Trophoblast cell (in vitro differentiated cells and primary cell): ENCODE measurements at places on chromosomes 5 and 9.
A peak's percentile ranks its signal among the peaks of the same experiment; 100 is the strongest.

GRCh38 chr5:125338440-125339174 is 592.2 kb upstream of the ZNF608 start:
- DNase-seq = no peak

- DNase-seq = no peak
Observed at GRCh38 chr5:135988546-135988945, 33.8 kb upstream of the LECT2 start.

- no peak for DNase-seq
Observed at GRCh38 chr5:92459654-92460053, 1076.5 kb upstream of the ARRDC3 start.

- DNase-seq = no peak
Observed at GRCh38 chr5:126043688-126044087, 379.5 kb upstream of the GRAMD2B start.

GRCh38 chr5:36724467-36725332 is 118.3 kb downstream of the SLC1A3 start:
- peak; percentile 15 for DNase-seq

DNA sequence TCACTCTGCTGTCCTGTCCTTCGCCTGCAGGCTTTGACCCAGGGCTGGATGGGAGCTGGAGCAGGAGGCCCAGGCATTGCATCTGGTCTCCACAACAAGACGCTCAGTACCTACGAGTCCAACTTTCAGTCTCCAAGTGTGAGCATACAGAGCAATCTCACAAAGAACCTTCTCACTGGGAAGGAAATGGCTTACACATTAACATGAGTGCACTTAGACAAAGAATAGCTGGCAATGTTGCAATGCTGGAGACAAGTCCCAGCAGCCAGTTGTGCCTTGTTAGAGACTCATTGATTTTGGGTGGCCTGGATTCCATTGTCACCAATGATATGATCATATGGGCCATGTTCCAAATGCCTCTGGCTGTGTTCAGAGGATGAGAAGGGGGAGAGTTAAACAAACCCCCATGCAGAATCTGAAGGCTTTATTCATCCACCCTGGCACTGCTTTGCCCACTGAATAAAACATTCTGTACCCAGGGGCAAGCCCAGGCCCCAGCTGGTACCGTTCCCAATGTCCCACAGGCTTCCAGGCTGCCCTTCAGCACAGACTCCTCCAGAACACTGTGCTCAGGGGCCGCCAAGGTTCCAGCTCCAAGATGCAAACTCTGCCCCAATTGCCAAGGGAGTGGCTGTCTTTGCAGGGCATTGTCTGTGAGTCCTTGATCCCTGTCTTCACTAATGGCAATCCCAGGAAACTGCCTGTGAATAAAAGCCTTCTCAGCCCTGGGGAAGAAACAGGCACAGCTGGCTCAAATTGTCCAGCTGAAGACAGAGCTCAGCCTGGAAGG is 185.5 kb downstream of the HSD17B3 start:
- DNase-seq = no peak

- DNase-seq = peak; percentile 9
Observed at GRCh38 chr9:37582548-37583157, 6.5 kb upstream of the FBXO10 start.

- peak; percentile 7 for DNase-seq
Observed at GRCh38 chr5:138138949-138139780, at the start of gene NME5. Gene NME5, minus strand, starts transcription at chr5:138139428. Its CDS starts 648 bp downstream, at chr5:138138780.

DNA sequence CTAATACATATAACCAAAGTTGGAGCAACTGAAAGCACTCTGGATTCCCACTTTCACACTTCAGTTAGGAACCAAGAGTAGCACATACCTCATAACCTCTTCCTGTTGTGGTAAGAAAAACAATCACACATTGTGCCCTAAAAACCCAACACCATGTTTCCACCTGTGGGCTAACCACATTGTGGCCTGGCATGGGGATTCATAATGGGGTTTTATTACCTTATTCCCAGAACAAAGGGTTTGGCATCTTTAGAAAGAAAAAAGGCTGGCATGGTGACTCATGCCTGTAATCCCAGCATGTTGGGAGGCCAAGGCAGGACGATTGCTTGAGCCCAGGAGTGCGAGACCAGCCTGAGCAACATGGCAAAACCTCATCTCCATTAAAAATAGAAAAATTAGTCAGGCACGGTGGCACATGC is 60.6 kb downstream of the HSD17B3 start:
- DNase-seq = no peak
